ENCODE measurements at places on chromosomes 12 and 14.

DNA sequence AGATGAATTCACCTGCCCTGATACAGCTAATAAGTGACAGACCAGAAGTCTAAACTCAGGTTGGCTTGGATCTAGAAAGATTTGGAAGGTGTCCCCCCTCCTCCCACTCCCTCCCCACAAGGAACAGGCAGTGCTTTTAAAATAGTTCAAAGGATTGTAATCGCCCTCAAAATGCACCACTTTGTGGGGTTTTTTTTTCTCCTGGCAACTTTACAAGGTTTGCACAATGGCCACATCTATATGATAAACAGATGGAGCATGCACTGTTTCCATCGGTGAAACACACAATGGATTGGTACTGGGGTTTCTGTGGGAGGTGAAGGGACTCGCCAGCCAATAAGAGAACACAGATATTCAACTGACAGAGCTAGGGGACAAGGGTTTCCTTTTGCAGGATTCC is 137.4 kb downstream of the LLPH start:
- DNase-seq, result no peak

- DNase-seq, result peak; percentile 15
Measured at GRCh38 chr12:27142101-27142721, 59.8 kb upstream of the C12orf71 start.

DNA sequence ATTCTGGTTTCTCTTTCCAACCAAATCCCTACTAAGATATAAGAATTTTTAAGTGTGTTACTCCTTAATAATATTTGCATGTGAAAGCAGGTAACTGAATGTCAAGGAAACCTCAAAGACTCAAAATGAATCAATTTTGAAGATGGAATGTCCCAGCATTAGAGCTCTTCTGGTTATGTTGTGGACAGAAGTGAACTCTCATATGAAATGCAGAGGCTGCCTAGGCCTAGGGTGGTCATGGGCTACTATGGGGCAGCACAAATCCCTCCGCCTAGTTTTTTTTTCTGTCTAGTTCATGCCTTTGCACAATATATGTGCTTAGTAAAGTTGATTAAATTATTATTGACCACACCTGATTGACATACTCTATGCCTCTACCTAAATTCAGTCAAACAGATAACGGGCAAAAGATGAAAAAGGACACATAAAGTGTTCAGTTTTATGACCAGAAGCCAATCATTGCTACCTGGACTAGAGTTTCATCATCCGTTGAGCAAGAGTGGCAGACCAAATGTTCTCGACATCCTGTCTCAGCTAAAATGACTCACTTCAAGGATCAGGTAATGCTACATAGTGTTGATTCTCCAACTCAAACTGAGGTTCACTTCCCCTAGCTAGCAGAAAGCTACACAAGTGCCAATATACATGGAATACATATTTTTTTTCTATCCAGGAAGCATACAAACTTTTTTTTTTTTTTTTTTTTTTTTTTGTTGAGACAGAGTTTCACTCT is 1211.4 kb downstream of the VRK1 start:
- DNase-seq, result no peak

- no peak for DNase-seq
Measured at GRCh38 chr14:63877550-63877939, 24.7 kb downstream of the SYNE2 start.
